ENCODE measurements at places on chromosomes 6 and 20. TPM values are rescaled to one million over a fixed set of nuclear protein-coding genes. Genes with fewer than 3 reads are reported as not detected.

DNA sequence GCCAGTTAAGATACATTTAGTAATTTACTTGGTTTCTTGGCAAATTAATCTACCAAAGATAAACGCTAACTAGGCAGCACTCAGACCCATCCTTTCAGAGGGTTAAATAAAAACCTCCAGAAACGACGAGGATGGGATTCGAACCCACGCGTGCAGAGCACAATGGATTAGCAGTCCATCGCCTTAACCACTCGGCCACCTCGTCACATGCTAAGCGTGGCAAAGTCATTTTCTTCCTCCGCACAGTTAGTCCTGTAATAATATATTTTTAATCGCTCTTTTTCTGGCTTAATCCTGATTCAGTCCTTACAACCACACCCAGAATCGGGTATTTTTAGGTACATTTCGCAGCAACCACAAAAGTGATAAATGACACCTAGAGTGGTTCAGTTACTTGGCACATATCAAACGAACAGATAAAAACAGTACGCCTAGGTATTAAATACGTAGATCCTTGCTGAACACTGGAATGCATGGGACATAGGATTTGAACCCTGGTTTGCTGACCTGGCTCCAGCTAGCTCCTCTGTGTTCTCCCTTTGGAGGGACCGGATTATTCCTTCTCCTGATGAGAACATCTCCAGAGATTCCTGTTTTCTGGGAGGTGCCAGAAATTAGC lies 71.6 kb downstream of the GPX5 start:
- no peak for DNase-seq

The PTCRA gene
- not detected for total RNA-seq

- no peak for DNase-seq
Measured at GRCh38 chr20:34693414-34693813, 10.7 kb upstream of the TP53INP2 start.

GRCh38 chr6:167856999-167857660 lies 30.4 kb downstream of the AFDN start:
- DNase-seq: no peak

DNA sequence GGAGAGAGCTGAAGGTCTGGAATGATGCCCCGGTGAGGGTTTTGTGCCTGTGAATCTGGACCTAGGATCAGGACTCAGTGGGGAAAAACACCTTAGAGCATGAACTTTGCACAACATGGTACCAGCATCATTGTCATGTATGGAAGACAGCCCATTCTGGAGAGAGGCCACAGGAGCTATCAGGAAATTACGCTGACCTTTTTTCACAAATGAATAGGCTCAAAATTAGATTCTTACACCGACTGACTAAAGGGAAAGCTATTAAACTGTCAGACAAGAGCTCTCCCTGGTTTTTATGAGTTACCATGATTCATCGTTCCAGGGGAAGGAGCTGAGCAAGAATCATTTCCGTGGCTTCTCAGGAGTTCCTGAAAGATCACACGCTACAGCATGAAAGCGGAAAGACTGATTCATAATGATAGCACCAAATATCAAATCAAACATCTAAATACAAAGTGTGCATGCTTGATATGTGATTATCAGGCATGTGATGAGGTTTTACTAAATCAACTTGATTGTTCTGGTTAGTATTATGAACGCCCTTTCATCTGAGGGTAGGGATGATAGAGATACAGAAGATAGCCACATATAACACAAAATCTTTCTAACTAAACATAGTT lies 224.9 kb upstream of the SMLR1 start:
- DNase-seq: peak; percentile 49

The BMP6 gene
- total RNA-seq: not detected

DNA sequence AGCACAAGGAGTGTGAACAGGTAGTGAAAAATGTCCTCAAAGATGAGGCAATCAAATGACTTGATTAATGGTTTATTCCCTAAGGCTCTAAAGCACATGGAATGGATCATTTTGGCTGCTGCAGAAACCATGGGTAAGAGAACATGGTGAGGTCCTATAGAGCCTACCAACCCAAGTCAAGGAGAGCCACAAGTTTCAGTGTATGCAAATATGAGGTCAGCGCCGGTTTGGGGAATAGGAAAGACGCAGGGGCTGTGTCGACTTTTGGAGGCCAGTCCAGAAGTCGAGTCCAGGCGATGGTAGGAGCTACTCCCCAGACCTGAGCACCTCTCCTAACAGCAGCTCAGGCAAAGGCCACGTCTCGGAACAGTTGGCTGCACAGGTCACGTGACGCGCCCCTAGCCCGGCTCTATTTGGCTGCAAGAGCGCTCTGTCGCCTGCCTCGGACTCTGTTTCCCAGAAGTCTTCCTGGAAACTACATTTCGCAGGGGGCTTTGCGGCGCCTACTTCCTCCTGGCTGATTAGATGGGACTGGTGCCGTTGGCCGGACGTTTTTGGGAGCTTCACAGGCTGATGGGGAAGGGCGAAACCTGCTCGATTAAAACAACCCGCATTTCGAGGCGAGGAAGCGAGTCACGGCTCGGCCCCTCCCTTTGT lies 74.4 kb upstream of the CHD6 start:
- peak; percentile 65 for DNase-seq

All from activated naive CD4-positive, alpha-beta T cell treated with anti-CD3 and anti-CD28 coated beads, Interleukin-2, amount 50 U/mL, for 72 hours (primary cell).